ENCODE measurements at places on chromosomes 5 and 9. TPM values are rescaled to one million over a fixed set of nuclear protein-coding genes. Genes with fewer than 3 reads are reported as not detected.

DNA sequence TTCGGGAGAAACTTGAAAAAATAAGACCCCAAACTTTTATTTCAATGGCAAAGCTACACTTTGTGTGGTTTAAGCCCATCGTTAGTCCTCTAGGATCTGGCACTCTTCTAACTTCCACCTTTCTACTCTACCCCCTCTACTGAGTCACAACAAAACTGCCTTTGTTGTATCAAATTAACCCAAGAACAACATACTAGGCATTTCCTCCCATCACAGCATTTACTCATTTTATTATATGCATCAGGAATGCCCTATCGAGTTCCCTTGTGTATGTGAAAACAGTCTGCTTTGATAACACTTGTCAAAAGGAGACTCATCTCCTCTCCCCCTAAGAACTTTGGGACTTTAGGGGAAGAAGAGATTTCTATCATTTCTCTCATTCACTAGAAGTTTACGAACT, 158.9 kb upstream of the FREM1 start:
- H3K36me3 ChIP-seq = no peaks in the 10 kb centered on the region
- no peak for DNase-seq
- no peaks in the 10 kb centered on the region for H3K4me1 ChIP-seq
- no peak overlapping the region for H3K27ac ChIP-seq

- no peaks in the 10 kb centered on the region for H3K36me3 ChIP-seq
- no peaks in the 10 kb centered on the region for H3K27me3 ChIP-seq
- no peak for DNase-seq
- H3K27ac ChIP-seq = no peak overlapping the region
- no peaks in the 10 kb centered on the region for H3K4me1 ChIP-seq
These were observed 175.8 kb downstream of the ADAMTS6 start for GRCh38 chr5:65305913-65306312.

DNA sequence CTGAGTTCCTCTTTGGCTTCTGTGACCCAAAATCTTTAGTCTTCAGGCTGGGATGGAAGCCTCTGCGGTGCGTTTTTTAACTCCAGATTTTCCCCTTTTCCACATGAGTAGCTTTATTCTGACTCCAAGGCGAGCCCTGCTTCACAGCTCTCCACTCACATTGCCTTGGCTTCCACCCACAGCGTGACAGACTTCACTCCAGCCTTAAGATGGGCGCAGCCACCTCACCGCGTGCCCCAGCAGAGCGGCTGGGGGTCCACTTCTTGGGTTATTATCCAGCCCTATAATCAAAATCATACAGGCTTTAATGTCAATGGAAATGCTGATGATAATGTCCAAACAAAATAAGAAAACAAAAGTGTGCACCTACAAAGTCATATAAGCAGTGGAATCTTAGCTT, 1.2 kb downstream of the EXOC3 start:
- H3K4me1 ChIP-seq = no peaks in the 10 kb centered on the region
- peak overlapping the region; percentile 93 for H3K4me3 ChIP-seq
- no peak for DNase-seq
- no peaks in the 10 kb centered on the region for H3K27me3 ChIP-seq
- peaks cover 12% of the 10 kb centered on the region for H3K36me3 ChIP-seq
- no peak overlapping the region for H3K27ac ChIP-seq

GTF2H2C gene
- 20.2 TPM for total RNA-seq

DNA sequence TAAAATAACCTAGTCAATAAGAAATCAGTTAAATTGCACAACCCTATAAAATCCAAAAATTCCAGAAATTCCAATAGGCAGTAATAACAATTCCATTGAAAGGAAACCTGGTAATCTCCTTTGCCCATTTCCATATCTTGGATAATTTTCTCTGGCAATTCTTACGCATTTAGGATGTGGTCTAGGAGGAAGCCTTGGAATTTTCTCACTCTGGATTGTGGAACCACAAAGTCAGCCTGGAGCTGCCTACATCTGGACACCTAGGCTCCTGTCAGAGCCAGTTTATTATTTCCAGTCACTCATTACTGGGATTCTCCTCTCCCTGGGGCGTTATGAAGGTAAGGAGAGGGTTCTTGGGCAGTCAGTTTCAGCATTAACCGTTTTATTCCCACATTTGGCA, 40.3 kb upstream of the GNE start:
- H3K27ac ChIP-seq = peak overlapping the region; percentile 90
- no peaks in the 10 kb centered on the region for H3K36me3 ChIP-seq
- no peak overlapping the region for H3K4me3 ChIP-seq
- H3K4me1 ChIP-seq = peaks cover 4% of the 10 kb centered on the region
- no peak for DNase-seq

GRCh38 chr5:122362361-122362760, 50.3 kb downstream of the SNCAIP start:
- no peak for DNase-seq
- no peaks in the 10 kb centered on the region for H3K27me3 ChIP-seq
- no peak overlapping the region for H3K27ac ChIP-seq
- no peak overlapping the region for H3K4me3 ChIP-seq

GRCh38 chr9:129962451-129962864, 80.5 kb downstream of the FNBP1 start:
- DNase-seq = no peak
- H3K4me3 ChIP-seq = peak overlapping the region; percentile 21
- H3K27ac ChIP-seq = peak overlapping the region; percentile 75

- H3K27ac ChIP-seq = no peak overlapping the region
- H3K4me1 ChIP-seq = no peaks in the 10 kb centered on the region
- no peak overlapping the region for H3K4me3 ChIP-seq
- H3K36me3 ChIP-seq = no peaks in the 10 kb centered on the region
- H3K27me3 ChIP-seq = no peaks in the 10 kb centered on the region
- no peak for DNase-seq
These were observed 35.9 kb downstream of the OR2Y1 start for GRCh38 chr5:180703912-180704311.

GRCh38 chr9:35519692-35520363, 29.9 kb downstream of the RUSC2 start:
- H3K27me3 ChIP-seq = no peaks in the 10 kb centered on the region
- H3K4me3 ChIP-seq = no peak overlapping the region
- H3K4me1 ChIP-seq = no peaks in the 10 kb centered on the region
- no peak for DNase-seq
- H3K36me3 ChIP-seq = no peaks in the 10 kb centered on the region

- H3K27me3 ChIP-seq = no peaks in the 10 kb centered on the region
- no peak overlapping the region for H3K4me3 ChIP-seq
- DNase-seq = no peak
- H3K36me3 ChIP-seq = no peaks in the 10 kb centered on the region
- H3K4me1 ChIP-seq = no peaks in the 10 kb centered on the region
- H3K27ac ChIP-seq = no peak overlapping the region
These were observed 209.6 kb downstream of the FER start for GRCh38 chr5:108957333-108957732.

TMEFF1 gene
- not detected for total RNA-seq

GRCh38 chr5:138605254-138605972, 30.2 kb upstream of the HSPA9 start:
- H3K4me3 ChIP-seq = no peak overlapping the region
- no peaks in the 10 kb centered on the region for H3K36me3 ChIP-seq
- no peaks in the 10 kb centered on the region for H3K27me3 ChIP-seq
- H3K27ac ChIP-seq = no peak overlapping the region

FBP2 gene
- not detected for total RNA-seq

GRCh38 chr9:33908749-33909148, 91.8 kb downstream of the UBE2R2 start:
- no peak for DNase-seq
- no peak overlapping the region for H3K4me3 ChIP-seq
- H3K36me3 ChIP-seq = no peaks in the 10 kb centered on the region
- no peak overlapping the region for H3K27ac ChIP-seq
- H3K4me1 ChIP-seq = no peaks in the 10 kb centered on the region

GRCh38 chr5:58849223-58849622, 266.3 kb downstream of the RAB3C start:
- DNase-seq = no peak
- H3K27ac ChIP-seq = no peak overlapping the region
- no peaks in the 10 kb centered on the region for H3K36me3 ChIP-seq
- no peaks in the 10 kb centered on the region for H3K27me3 ChIP-seq
- H3K4me1 ChIP-seq = no peaks in the 10 kb centered on the region
- no peak overlapping the region for H3K4me3 ChIP-seq

DNA sequence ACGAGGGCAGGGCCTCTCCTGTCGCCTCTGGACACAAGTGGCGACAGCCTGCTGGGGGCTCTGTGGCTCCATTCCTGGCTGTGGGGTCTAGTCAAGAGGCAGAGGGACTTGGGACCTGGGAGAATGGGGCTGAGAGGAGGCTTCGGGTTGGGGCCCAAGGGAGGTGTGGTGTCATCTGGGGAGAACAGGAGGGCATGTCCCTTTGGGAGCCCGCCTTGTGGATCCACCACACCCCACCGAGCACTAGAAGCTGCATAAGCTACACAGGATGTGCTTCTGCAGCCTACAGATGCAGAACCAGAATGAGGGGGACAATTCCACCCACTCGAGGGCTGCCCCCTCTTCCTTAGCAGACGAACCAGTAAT, 3.9 kb upstream of the MAN1B1 start:
- no peak overlapping the region for H3K4me3 ChIP-seq
- H3K4me1 ChIP-seq = peaks cover 13% of the 10 kb centered on the region
- no peaks in the 10 kb centered on the region for H3K36me3 ChIP-seq
- peak overlapping the region; percentile 27 for H3K27ac ChIP-seq
- H3K27me3 ChIP-seq = no peaks in the 10 kb centered on the region

- no peak for DNase-seq
- no peak overlapping the region for H3K27ac ChIP-seq
- H3K4me1 ChIP-seq = no peaks in the 10 kb centered on the region
- no peaks in the 10 kb centered on the region for H3K27me3 ChIP-seq
- H3K4me3 ChIP-seq = no peak overlapping the region
These were observed 238.6 kb downstream of the SLF1 start for GRCh38 chr5:94857111-94857510.

- no peaks in the 10 kb centered on the region for H3K4me1 ChIP-seq
- no peak overlapping the region for H3K27ac ChIP-seq
- H3K36me3 ChIP-seq = peaks cover 8% of the 10 kb centered on the region
- no peaks in the 10 kb centered on the region for H3K27me3 ChIP-seq
- H3K4me3 ChIP-seq = no peak overlapping the region
These were observed 28.7 kb downstream of the IPPK start for GRCh38 chr9:92641092-92641809.

TRIP13 gene
- total RNA-seq = 18.1 TPM

IGFBPL1 gene
- total RNA-seq = 1.3 TPM

GRCh38 chr5:179699616-179700237, 960 bp downstream of the CANX start:
- DNase-seq = peak; percentile 49
- no peaks in the 10 kb centered on the region for H3K36me3 ChIP-seq
- no peaks in the 10 kb centered on the region for H3K27me3 ChIP-seq
- H3K4me3 ChIP-seq = peak overlapping the region; percentile 72

- no peak overlapping the region for H3K4me3 ChIP-seq
- no peak for DNase-seq
- no peaks in the 10 kb centered on the region for H3K36me3 ChIP-seq
These were observed 12.1 kb upstream of the P4HA2 start for GRCh38 chr5:132239776-132240175.

- H3K4me1 ChIP-seq = no peaks in the 10 kb centered on the region
- H3K36me3 ChIP-seq = no peaks in the 10 kb centered on the region
- peaks cover 4% of the 10 kb centered on the region for H3K27me3 ChIP-seq
- H3K27ac ChIP-seq = peak within 1 kb of the TSS; percentile 94
- peak within 1 kb of the TSS; percentile 60 for H3K4me3 ChIP-seq
- DNase-seq = peak; percentile 85
These were observed at the start of gene RASEF for GRCh38 chr9:83062651-83063527. Gene RASEF (minus strand): TSS chr9:83063142. CDS start chr9:83062867, 275 bp downstream.

Data from colonic mucosa (tissue), 4 donors.